T1000 (cell line): ENCODE measurements at places on chromosomes 5 and 9.

- no peak for DNase-seq
Observed at GRCh38 chr5:151296974-151297373, 6.6 kb downstream of the SLC36A3 start.

DNA sequence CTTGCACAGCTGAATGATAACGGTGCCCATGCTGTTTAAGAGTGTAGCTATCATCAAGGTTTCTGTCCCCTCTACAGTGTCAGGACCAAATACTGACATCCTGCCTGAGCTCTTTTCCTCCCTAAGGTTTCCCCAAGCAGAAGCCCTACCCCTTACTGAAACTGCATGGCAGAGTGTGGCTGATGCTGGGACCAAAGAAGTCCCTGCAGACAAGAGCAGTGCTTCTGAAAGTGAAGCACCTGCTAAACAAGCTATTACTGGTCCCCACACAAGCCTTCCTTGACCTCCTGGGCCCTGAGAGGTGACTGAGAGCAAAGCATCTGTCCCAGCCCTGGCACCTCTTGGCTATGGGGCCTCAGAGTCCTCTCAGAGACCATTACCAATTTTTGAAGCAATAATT lies 56.1 kb downstream of the CFAP90 start:
- DNase-seq: no peak

DNA sequence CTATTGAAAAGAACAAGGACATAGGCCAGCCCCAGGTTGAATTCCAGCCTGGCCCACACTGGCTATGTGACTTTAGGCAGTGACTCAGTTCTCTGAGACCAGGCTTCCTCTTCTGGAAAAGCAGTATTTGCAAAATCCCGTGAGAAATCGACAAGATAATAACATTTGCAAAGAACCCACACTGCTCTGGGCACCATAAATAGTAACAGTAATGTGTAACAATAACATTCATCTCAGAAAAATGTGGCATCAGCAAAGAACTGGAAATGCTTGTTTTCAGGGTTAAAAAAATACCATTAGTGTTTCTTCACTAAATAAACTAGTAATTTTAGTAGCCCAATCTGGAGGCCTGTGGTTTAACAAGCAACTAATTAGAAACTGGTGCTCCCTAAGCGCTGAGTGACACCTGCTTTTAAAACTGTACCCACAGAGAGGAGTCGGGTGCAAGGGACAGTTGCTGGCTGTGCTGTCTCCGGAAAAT lies 148.4 kb downstream of the TTLL11 start:
- DNase-seq: no peak

GRCh38 chr5:147143215-147143614 lies 91.6 kb upstream of the STK32A start:
- DNase-seq: no peak

DNA sequence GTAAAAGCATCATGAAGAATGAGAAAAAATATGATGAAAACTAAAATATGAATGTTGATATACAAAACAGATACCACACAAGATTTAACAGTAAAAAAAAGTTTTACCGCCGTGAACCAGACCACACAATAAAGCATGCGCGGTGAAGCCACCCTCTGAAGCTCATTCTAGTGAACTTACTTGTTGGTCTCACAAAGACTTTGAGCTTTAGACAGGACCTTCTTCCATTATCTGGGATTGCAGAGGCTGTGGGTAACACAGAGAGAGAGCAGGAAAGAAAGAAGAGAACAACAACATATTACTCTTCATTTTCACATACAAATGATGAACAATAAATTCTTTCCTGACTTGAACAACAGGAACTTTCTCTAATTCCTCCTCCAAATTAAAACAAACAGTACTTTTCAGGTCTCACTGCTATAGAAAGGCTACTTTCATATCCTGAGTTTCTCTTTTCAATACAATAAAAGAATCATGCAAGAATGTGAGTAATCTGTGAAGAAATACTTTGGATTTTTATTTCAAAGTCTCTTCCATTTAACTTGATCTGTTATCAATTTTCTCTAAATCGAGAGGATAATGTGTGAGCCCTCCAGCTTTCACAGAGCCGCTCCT lies 283.1 kb downstream of the EFNA5 start:
- no peak for DNase-seq

GRCh38 chr5:622359-622758 lies 10.2 kb downstream of the CEP72 start:
- DNase-seq: no peak

DNA sequence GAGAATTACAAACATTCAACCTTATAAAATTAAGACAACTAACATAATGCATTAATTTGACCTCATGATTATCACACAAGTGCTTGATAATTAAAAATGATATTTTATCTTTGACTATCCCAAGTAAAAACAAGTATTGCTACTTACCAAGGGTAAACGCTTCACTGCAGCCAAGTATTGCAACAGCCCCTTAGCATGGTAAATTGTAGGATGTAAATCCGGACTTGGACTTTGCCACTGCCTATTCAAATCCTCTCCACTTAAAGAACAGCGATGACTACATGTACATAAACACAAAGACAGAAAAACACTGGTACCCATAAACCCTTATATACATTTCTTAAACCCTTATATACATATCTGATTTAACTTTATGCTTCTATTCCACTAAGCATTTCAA lies 155.1 kb downstream of the AGTPBP1 start:
- DNase-seq: no peak

DNA sequence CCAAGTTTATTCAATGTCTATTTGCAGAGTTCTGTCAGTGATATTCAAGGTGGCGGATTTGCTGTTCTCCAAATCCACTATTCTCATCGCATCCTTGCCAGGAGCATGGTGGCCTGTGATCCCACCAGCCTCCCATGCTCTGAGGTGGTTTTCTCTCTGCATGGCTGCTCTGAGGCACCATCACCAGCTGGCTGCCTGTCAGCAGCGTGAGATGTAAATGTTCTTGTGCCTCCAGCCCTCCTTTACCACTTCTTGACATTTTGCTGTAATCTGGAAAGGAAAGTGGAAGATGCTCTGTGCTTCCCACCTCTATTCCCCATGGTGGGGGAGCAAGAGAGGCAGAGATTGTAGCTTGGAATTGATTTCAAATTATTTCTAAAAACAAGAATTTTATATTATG lies 293.6 kb upstream of the SLC24A2 start:
- DNase-seq: no peak

DNA sequence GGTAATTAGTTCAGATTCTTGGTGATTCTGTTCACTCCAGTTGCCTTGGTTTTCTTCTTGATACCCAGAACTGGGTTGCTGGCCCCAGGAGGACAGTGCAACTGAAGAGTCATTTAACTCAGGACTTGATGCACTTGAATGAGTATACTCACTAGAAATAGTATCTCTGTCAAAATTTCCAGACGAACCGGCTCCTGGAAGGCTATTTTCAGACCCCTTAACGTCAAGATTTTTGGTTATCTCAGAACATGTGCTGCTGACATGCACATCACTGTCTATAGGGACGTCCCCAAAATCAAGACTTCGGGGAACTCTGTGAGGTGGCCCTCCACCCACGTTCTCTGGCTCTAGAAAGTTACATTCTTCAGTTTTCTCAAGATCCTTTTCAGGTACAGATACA lies 56.7 kb upstream of the PCA3 start:
- no peak for DNase-seq

- DNase-seq: no peak
Observed at GRCh38 chr9:122115176-122116035, 22.3 kb upstream of the TTLL11 start.
